Chondrocyte (in vitro differentiated cells): ENCODE measurements at places on chromosomes 7 and 10.

DNA sequence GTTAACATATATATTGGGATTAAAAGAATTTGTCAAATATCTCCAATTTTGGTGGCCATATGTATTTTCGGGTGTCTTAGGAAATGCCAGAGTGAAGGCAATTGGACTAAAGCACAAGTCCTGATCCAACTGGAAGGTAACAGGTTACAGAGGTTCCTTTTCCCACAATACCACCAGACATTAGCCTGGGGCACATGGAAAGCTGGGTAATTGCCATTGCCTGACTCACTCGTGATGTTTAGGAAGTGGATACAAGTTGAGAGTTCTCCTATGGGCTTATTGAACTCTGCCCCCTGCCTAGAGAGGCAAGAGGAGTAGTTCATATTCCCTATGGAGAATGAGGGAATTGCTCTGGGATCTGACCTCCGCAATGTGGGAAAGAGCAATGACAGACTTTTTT is 5.7 kb downstream of the DNAH11 start:
- DNase-seq: no peak

DNA sequence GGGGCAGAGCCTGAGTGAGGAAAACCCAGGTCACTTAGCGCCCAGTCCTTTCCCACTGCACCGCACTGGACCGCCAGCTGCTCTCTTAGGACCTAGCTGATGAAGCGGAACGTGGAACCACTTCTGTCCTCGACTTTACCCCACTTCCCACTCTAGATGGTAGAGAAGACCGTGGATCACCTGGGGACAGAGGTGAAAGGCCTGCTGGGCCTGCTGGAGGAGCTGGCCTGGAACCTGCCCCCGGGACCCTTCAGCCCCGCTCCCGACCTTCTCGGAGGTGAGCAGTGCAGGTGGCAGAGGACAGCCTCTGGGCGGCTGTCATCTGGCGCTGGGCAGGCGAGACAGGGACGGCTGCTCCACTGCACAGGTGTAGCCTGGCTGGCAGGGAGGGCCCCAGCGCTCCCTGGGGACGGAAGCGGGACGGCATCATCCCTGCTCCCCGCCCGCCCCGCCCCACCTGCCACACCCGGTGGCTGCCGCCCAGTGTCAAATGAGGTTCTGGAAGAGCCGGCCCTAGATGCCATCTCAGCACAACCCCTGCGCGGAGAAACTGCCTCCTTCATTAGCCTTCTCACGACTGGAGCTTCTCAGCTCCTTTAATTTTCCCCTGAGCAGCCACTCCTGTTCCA is 11.7 kb downstream of the PLAC9 start:
- DNase-seq: peak; percentile 84

- no peak for DNase-seq
These were observed 101.7 kb upstream of the KLF6 start for GRCh38 chr10:3886641-3887251.

DNA sequence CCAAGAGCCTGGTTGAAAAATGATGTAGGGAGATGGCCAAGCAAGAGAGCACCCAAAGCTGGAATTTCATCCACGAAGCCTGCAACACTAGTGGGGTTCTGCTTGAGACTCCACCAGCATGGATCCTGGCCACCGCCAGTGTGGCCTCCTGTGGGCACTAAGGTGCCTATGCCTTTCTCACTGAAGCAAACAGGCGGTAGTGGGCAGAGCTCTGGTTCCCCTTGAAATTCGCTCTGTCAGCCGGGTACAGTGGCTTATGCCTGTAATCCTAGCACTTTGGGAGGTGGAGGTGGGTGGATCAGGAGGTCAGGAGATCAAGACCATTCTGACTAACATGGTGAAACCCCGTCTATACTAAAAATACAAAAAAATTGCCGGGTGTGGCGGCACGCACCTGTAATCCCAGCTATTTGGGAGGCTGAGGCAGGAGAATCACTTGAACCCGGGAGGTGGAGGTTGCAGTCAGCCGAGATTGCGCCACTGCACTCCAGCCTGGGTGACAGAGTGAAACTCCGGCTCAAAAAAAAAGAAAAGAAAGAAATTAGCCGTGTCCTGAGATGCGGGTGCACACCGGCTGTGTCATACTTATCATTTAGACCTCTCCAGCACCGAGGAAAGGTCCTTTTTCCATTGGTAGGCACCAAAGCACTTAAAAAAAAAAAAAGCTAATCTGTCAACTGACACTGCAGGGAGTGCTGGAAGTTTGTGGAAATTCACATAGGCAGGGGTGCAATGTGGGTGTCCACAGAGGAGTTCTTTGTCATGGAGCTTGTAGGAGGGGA is 28.3 kb downstream of the CCM2 start:
- DNase-seq: peak; percentile 66

DNA sequence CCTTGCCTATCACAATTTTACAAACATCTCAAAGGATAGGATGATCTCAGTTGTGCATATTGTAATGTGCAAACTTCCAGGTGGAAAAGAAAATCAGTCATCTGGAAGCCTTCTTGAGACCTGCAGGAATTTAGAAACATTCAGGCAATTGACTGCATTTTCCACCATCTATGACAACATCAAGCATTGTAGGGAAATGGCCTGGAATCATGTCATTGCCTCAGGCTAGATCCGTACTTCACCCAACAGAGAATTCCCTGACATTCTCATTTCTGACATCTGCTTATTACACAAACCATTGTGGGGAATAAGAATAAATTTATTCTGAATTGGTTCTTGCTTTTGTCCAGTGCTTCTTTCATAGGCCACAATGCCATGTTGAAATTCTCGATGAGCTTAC is 124.9 kb upstream of the NPVF start:
- DNase-seq: no peak

DNA sequence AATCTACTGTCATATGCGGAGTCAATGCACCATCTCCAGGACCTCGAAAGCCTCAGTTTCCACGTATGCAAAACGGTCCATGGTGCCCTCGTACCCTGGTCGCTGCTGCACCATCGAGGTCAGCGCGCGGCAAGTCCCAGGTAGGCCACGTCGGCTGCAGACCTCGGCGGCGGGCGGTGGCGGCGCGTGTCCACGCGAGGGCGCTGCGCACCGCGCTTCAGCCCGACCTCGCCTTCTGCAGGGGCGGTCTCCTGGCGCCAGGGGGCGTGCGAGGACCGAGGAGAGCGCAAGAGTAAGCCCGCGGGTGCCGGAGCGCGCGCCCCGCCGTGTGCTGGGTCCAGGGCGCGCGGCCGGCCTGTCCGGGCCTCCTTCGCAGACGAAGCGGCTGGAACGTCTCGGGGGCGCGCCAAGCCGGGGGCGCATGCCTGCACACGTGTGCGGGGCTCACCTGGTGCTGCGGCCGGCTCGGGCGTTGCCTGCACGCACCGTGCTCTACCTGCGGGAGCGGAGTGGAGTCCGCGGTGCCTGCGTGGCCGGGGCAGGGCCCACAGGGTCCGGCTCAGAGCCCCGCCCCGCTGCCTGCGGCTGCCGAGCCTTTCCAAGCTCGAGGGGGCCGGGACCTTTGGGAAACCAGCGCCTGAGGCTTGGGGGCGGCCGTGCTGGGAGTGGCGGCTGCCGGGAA is 54.0 kb downstream of the GLRX3 start:
- no peak for DNase-seq

DNA sequence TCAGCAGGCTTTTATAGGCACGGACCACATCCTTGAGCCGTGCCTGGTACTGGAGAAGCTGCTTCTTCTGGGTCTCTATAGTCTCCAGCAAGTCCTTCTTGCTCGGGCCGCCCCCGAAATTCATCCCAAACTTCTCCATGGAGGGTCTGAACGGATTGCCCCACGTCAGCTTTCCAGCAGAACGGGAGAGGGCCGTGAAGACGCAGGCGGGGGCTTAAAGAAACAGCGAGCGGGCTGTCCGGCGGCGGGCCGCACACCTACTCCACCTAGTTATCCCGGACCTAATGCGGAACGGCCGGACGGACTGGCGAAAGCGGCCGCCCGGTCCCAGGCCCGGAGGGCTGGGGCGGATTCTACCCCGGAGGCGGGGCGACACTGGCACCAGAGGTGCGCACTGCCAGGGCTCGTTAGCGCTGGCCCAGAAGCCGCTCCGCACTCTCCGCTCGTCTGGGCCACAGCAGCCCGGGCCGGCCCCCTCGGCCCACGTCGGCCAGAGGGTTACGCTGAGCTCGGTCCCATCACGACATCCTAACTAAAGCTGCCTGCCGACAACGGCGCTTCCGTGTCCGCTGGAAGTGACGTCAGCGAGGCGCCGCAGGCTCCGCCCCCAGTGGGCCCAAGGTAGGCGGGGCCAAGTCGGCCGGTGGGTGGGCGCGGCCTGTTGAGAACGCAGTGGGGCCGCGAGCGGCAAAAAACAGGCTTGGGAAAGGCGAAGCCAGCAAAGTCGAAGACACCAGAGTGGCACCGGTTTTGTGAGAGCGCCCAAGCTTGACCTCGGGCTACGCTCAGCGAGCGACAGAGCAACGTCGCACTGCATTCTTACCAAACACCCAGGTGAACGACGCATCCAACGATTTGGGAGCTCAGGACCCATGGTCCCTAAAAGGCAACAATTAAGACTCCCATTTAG is at the start of gene GCC1:
Gene GCC1 (minus strand): TSS at position 553 of the 910 bp plus-strand sequence. CDS start 414 bp downstream, at position 139.
- peak; percentile 95 for DNase-seq

DNA sequence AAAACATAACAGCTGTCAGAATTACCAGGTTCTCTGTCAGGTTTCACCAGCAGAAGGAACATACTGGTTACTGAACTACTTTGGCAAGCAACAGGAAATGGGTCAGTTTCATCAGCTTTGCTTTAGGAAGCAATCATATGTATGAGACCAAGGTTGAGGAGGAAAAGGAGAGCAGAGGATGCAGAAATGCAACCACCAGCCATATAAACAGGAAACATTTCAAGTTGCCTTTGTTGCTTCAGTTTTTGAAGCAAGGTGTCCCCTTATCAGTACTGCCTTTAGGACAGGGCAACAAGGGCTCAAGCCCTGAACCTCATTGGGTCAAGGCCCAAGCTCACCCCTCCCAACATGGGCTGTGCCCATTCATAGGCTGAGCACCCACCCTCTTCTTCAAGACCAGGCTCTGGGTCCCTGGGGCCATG is 10.2 kb downstream of the HIPK2 start:
- DNase-seq: no peak

GRCh38 chr7:44801890-44802289 is 5.4 kb downstream of the PPIA start:
- DNase-seq: no peak

DNA sequence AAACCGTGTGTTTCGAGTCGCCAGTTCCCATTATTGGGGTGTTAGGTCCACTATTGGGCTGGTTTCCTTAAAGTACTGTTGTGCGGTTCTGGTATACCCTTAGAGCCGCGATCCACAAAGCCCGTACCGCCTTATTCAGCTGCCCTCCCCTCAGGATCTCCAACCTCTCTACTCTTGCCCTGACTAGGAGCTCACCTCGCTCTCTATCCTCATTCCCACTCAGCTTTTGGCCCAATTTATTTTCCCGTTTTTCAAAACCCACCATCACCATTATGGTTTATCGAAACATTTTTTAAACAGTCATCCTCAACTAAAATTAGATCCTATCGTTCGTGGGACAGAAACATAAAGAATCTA is 461 bp upstream of the ETV1 start:
- DNase-seq: no peak

DNA sequence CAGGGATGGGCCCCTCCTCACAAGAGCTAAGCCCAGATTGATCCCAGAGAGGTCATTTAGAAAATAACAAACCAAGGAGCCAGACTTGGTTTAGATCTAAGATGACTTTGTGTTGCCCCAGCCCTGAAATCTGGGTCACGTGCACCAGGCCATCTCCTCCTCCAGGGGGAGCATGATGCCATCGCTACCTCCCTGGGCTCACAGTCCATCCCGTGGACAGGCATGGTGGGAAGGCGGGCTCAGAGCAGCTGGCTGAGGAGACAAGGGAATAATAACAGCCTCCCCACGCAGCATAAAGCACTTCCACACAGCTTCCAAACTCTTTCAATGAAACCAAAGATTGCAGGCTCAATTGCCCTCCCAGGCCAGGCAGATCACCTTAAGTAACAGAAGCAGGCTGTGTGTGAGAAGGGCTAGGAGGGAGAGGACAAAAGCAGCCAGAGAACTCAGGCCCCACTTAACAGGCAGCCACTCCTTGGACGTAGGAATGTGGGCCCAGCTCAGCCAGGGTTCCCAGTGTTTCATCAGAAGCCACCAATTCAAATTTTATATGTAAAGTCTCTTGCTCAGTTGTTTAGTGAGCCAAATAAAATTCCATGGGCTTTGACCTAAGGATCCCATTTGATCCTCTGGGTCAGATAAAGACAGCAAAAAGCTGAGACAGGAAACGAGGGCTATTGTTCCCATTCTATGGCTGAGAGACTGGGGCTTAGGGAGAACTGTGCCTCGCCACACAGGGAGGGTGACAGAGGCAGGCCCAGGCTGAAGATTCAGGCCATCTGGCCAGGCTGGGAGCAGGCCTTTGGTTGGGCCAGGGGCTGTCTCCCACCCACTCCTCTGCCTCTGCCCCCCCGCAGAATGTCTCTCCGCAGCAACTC is 100.2 kb downstream of the COL13A1 start:
- no peak for DNase-seq

DNA sequence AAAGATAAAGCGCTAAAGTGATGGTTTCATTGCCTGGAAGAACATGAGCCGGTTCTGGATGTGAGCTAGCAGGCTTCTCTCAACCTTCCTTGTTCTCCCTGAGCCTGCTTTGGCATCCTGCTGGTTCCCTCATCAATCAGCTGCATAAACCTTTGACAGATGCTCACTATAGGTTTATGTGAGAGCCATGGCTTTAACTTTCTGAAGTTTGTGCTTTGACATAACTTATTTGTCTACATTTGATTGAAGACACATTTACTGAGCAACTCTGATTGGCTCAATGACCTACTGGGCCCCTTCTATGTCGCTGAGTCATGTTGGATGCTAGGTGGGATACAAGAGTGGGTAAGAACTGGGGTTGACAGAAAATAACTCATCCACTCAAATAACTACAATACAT is 192.0 kb downstream of the ADAM12 start:
- no peak for DNase-seq

GRCh38 chr10:43774234-43774769 is 125.6 kb upstream of the ZNF32 start:
- no peak for DNase-seq

DNA sequence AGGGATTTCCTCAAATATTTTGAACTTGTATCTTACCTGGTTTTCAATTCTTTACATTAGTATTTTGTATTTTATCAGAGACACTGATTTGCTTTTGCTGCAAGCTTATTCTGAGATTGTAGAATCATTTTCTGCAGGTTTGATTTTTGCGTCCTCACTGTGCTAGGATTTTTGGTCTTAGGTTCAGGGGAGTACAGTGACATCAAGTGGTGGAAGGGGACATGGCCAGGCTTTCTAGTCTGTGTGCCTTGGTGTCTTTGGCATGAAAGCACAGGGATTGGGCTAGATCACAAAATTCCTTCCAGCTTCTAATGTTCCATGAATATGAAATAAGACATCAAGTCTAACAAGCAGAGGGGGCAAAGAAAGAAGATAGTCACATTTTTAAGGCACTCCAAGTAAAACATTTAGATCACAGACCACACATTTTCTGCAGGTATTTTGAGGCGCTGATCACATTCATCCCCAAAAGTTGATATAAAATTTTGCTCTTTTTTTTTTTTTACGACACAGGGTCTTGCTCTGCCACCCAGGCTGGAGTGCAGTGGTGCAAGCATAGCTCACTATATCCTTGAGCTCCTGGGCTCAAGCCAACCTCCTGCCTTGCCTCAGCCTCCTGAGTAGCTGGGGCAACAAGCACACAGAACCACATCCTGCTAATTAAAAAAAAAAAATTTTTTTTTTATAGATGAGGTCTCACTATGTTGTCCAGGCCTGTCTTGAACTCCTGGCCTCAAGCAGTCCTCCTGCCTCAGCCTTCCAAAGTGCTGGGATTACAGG is 124.4 kb downstream of the PON1 start:
- DNase-seq: no peak
